GF-D8 (cell line): ENCODE measurements at places on chromosomes 2 and 18.

- DNase-seq, result peak; percentile 8
Measured at GRCh38 chr2:119385466-119385865, 18.7 kb downstream of the DBI start.

DNA sequence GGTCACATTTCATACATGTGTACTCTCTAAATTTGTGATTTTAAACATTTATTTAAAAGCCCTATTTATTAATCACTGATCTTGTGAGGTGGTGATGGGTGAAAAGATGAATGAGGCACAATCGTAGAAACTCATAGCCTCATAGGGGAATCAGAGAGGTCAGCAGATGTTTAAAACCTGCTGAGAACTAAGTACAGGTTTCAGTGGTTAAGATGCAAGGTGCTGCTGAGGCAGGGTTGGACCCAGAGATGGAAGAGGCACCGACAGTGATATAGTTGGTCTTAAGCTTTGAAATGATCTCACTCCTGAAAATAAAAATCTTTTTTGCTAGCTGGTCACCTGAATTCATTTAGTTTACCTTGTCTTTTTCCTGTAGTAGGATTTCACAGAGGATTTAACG lies 49.6 kb downstream of the LINC00305 start:
- DNase-seq, result no peak

DNA sequence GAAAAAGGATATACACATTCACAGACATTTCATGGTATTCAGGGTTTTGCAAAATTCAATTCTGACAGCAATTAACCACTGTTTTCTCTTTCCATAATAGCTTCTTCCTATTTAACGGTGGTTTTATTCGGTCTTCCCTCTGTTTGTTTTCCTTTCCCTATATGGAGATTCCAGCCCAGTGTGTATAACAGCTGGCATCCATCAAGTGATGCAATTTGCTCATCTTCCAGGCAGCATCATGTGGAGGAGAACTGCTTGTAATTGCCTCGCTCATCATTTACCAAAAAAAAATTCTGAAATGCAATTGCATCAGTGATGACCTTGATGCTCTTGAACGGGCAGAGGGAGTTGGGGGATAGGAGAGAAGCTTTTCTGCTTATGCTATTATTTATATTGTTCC lies 165.9 kb upstream of the PGAP1 start:
- no peak for DNase-seq

- DNase-seq, result no peak
Measured at GRCh38 chr2:1518867-1519530, 105.7 kb downstream of the TPO start.

GRCh38 chr18:13176847-13177246 lies 41.7 kb upstream of the LDLRAD4 start:
- no peak for DNase-seq

DNA sequence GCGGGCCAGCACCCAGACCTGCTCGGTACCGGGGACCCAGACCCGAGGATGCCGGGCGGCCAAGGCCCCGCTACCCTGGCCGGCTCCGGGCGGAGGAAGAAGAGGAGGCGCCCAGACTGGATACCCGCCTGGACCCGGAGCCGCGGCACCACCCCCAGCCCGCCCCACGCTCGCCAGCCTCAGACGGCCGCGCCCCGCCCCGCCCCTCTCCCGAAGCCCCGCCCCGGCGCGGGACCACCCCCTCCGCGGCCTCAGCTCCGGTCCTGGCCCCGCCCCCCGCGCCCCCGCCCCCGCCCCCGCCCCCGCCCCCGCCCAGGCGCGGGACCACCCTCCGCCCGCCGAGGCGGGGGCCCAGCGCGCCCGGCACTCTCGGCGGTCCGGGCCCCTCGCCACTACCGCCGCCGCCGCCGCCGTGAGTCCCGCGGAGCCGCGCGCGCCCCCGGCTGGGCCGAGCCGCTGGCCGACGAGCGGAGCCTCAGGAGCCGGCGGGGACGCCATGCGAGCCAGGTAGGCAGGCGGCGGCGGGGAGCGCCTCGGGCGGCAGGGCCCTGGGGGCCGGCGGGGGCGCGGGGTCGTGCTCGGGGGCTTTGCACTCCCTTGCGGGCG lies at the start of gene SH3BP4:
TSS of gene SH3BP4 (plus strand) at position 354 of the 606 bp plus-strand sequence. CDS start 82,986 bp downstream, outside the sequence.
- DNase-seq, result no peak

- DNase-seq, result no peak
Measured at GRCh38 chr2:218123986-218124385, 1.8 kb upstream of the CXCR2 start.

DNA sequence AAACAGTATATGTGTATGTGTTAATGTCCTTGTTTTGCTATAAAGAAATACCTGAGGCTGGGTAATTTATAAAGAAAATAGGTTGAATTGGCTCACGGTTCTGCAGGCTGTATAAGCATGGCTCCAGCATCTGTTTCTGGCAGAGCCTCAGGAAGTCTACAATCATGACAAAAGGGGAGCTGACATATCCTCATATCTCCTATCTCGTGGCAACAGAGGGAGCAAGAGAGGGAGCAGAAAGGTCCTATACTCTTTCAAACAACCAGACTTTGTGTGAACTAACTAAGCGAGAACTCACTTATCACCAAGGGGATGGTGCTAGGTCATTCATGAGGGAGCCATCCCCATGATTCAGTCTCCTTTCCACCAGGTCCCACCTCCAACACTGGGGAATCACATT lies 13.0 kb downstream of the CALCRL start:
- no peak for DNase-seq

GRCh38 chr2:42064417-42064942 lies 16.7 kb downstream of the PKDCC start:
- no peak for DNase-seq

- DNase-seq, result no peak
Measured at GRCh38 chr2:69026026-69026425, 13.0 kb downstream of the ANTXR1 start.

DNA sequence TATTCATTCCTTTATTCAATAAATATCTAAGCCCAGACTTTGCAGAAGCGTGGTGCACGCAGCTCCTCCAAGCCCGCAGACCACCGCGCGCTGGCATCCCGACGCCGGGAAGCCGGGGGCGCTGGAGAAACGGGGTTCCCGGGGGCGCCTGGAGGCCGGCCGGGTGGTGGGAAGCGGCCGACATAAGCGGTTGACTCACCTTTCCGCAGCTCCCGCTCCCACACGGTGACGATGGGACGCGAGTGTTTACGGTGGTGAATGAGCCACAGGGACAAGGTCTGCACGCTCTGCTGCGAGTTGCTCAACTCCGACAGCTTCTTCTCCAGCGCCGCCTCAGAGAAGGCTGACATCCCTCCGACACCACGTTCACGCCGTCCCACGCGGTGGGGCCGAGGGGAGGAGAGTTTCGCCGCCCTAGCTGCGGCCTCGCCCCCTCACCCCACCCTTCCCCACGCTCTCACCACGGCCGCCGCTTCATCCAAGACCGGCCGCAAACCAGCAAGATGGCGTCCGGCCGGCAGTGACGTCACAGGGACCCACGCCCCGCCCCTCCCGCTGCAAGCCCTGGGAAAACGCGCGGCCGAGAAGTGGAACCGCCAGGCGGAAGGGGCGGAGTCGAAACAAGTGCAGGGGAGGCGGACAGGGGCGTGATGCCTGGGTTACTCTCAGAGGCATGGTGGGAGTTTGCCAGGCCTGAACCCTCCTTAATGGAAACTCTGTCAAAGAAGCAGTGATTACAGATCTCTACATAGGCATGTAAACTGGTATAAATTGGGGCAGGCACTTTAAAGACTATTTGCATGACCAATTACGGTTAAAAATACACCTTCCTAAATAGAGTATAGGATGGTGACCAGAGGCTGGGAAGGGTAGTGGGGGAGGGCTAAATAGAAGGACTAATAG lies at the start of gene RPRD1A:
TSS of gene RPRD1A (minus strand) at position 505 of the 903 bp plus-strand sequence. CDS start at position 350, 155 bp downstream.
- peak; percentile 91 for DNase-seq
